Small intestine (tissue), 16 donors: ENCODE measurements at places on chromosomes 7 and 10. TPM values are rescaled to one million over a fixed set of nuclear protein-coding genes. Genes with fewer than 3 reads are reported as not detected.

DNA sequence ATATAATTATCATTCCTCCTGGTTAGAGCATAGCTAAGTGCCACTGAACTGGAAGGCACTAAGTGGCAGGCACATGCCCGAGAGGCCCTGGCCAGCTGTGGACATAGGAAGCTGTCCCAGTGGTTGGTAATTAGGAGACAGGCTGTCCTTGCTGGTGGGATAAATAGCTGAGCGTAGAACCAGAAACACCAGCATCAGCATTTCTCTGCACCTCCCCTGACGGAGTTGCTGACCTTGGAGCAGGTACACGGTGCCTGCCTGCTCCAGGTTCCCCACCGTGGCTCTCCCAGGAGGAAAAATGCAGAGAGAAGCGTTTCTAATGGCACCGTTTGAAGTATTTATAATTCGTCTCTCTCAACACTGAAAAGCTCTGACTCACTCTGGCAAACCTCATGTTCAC is 5.6 kb upstream of the ABLIM1 start:
- peak; percentile 44 for DNase-seq

DNA sequence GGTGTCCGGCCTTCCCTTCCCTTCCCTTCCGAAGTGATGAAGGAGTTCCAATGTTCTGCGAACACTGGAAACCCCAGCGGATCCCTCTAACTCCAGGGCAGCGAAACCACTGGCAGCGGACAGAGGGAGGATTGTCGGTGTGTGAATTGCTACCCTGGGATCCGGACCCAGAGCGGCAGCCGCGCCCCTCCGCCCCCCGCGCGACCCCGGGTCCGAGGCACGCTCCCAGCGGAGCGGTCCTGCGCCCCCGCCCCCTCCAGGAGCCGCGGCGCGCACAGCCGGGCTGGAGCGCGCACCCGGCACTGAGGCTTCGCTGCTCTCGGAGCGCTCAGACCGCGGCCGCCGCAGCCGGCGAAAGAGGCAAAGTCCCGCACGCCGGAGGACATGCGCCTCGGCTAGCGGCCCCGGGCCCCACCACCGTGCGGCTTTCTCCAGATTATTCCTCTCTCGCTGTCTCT is at the start of gene PTPRZ1:
Gene PTPRZ1 (plus strand): TSS at position 331 of the 458 bp plus-strand sequence. CDS start 339 bp downstream, outside the sequence.
- DNase-seq: peak; percentile 68

- DNase-seq: no peak
These were observed 14.9 kb downstream of the SLC25A28 start for GRCh38 chr10:99605351-99605750.

GRCh38 chr10:131972474-131973071 is 9.2 kb downstream of the BNIP3 start:
- no peak for DNase-seq

- no peak for DNase-seq
These were observed 154.8 kb downstream of the TNS3 start for GRCh38 chr7:47427051-47427643.

DNA sequence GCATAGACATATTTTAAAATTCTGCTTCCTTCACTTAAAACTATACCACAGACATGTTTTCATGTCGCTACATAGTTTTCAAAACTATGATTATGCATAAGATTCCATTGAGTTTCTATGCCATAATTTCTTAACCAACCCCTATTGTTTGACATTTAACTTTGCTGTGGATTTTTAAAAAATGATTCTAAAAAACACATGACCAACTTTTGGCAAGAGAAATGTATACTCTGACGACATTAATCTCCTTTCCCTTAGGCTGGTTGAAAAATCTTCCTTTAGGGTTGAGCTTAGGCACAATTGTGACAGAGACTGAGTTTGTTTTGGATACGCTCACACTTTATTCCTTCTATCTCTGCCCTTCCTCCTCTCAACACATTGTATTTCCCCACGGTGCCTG is 14.9 kb downstream of the CREB5 start:
- DNase-seq: no peak

GRCh38 chr7:27895551-27895950 is 155.6 kb downstream of the TAX1BP1 start:
- no peak for DNase-seq

DNA sequence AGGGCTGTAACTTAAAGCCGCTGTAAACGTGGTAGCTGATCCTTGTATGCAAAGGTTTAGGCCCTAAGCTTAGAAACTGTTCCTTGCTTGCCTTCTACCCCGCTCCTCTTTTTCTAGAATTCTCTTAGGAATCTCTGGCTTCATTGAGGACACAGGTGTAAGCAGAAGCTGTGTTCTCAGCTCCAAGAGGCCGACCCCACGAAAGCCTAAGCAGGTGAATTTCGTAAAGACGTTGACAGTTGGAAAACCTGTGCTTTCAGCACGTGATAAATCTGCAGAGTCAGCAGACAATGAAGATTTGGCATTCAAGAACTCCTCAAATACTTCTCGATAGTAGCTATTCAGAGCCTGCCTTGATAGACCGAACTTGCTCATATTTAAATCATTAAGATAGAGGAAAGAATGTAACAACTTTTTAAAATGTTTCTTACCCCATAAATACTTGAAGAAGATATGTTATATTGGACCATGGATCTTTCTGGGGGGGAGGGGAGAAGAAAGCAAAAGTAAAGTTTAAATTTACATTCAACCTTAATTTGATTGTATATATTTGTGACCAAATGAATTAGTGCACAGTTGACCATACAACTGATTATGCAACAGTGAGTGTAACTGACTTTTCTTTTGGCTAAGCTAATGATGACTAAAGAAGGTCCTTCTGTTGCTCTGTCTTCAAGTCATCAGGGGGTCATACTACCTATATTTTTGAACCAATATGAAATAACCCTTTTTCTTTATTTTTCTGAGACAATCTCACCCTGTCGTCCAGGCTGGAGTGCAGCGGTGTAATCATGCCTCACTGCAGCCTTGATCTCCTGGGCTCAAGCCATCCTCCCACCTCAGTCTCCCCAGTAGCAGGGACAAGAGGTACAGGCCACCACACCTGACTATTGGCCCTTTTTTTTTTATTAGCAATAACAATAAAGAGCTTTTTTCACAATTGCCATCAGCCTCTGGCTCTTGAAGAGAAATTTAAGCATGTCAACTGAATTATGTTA is 1.2 kb upstream of the GDI2 start:
- DNase-seq: no peak

DNA sequence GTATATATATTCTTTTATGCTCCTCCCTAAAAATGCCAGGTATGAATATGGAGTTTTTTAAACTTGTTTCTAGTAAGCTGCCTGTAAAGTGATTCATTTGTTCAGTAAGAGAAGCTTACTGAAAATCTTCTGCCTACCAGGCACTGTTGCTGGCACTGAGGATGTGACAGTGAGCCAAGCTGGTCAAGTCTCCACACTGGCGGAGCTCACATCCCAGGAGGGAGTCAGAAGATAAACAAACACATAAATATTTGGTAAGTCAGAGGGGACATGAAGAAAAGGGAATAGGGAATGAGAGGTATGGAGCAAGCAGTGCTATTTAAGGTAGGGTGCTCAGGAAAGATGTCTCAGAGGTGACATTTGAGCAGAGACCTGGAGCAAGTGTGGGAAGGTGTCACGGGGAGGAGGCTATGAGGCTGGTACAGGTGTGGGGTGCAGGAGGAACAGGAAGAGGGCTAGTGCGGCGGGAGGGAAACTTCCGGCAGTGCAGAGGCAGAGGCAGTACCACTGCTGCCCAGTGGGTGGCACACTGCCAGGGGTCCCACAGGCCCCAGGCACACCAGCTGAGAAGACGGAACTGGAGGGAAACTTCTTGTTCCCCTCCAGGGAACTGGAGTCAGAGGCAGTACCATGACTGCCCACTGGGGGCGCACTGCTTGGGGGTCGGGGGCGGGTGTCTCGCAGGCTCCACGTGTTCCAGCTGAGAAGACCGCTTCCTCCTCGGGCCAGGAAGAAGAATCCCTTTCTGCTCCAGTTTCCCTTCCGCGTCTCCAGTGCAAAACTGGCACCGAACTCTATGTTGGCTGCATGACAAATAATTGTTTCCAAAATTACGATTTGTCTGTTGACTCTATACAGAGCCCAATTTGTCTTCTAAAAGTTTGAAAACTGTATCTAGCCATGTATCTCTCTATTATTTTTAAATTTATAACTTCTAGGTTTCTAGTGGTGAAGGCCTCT is 161.0 kb downstream of the TEX36 start:
- no peak for DNase-seq

- no peak for DNase-seq
These were observed 196.4 kb downstream of the SDHAF3 start for GRCh38 chr7:97313900-97314299.

GRCh38 chr7:29196191-29196590 is 1.6 kb downstream of the CHN2 start:
- no peak for DNase-seq

DNA sequence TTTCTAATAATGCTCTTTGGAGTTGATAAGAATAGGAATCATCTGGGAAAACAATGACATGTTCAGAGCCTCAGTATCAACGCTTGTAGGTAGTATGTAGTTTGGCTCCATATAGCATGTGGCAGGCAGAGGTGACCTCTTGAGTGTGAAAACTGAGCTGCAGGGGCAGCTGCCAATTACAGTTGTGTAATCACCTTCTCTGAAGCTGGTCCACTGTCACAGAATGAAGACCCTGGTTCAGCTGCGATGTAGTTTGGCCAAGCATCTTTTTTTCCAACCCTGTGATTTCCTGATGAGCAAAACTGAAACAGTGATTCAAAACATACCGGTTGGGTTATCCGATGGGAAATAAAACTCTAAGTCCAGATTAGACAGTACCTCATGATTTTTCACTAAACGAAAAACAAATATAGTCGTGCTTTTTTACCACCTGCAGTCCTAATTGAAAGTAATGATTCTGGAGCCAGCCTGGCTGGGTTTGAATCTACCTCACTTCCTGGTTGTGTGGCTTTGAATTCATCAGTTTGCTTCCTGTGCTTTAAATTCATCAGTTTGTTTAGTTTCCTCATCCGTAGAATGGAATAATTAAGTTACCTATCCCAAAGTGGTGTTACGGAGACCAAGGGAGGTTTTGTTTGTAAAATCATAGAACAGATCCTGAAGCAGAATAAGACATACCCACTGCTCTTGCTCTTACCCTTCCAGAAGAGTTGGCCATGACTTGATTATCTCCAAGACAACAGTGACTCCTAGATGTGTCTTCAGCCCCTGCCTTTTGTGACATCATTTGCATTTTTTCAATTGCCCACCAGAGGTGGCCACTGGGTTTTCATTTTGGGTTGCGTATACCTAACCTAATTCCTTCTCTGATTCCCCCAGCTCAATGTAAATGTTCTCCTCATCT is 87.4 kb downstream of the CELF2 start:
- DNase-seq: no peak

- DNase-seq: peak; percentile 32
These were observed 6.2 kb downstream of the TNRC18 start for GRCh38 chr7:5417106-5418071.

DNA sequence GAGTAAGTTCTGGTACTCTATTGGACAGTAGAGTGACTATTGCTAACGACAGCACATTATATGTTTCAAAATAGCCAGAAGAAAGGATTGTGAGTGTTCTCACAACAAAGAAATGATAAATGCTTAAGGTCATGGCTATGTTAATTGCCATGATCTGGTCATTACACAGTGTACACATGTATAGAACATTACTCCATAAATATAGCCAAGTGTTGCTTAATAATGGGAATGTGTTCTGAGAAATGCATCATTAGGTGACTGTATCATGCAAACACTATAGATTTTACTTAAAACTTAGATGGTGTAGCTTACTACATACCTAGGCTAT is 19.6 kb downstream of the EPC1 start:
- no peak for DNase-seq

GRCh38 chr10:133154411-133154810 is 5.6 kb upstream of the KNDC1 start:
- no peak for DNase-seq

DNA sequence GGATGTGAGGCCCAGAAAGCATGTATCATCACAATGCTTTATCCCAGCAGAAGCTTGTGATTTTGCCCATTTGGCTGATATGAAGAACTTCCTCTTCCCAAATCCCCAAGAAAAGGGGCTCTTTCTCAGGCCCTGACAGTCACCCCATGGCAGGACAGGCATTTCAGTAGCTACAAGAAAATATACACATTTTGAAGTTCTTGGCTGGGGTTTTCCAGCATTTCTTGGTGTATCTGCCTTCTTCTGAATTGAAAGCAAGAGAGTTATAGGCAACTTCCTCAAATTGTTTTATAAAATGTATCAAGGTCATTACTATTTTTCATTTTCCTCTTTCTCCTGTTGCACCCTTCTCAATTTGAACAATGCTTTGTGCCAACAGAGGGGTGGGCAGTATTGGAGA is 63.3 kb upstream of the PDLIM1 start:
- DNase-seq: no peak

The GIMAP2 gene
- polyA plus RNA-seq: 9.5 TPM

The ZC3HAV1L gene
- 1.7 TPM for polyA plus RNA-seq

The PTPN20 gene
- polyA plus RNA-seq: 0.81 TPM

The ZNF138 gene
- polyA plus RNA-seq: 4.0 TPM
